Motor neuron (in vitro differentiated cells): ENCODE measurements at places on chromosomes 5 and 9. TPM values are rescaled to one million over a fixed set of nuclear protein-coding genes. Genes with fewer than 3 reads are reported as not detected.
A peak's percentile ranks its signal among the peaks of the same experiment; 100 is the strongest.

Gene ABLIM3
- 1.0 and 1.4 TPM in 2 replicates for total RNA-seq

GRCh38 chr9:110266795-110267194, 10.5 kb upstream of the TXN start:
- no peak for ATAC-seq

Gene FBP1
- total RNA-seq = not detected in 2 replicates

Gene PCDHB11
- total RNA-seq = 0.49 and 1.9 TPM in 2 replicates

DNA sequence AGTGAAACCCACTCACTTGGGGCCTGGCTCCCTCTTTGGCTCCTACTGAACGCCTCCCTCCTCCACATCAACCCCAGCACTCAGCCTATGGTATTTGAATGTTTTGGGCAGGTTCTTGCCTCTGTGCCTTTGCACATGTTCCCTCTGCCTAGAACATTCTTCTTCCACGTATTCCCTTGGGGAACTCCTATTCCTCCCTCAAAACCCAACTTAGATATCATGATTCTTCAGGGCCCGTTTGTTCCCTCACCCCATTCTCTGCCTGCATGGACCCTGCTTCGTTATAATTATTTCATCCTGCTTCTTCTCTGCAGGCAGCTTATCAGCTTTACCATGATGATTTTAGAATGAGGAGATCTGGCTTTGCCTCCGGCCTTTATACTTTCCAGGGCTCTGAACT, 215.0 kb upstream of the IER5L start:
- no peak for ATAC-seq

- ATAC-seq = peak; percentile 32
Measured at GRCh38 chr9:99819123-99819855, 2.4 kb upstream of the NR4A3 start.

Gene MARCOL
- 0.49 TPM in 1 of 2 replicates, not detected in the other for total RNA-seq

DNA sequence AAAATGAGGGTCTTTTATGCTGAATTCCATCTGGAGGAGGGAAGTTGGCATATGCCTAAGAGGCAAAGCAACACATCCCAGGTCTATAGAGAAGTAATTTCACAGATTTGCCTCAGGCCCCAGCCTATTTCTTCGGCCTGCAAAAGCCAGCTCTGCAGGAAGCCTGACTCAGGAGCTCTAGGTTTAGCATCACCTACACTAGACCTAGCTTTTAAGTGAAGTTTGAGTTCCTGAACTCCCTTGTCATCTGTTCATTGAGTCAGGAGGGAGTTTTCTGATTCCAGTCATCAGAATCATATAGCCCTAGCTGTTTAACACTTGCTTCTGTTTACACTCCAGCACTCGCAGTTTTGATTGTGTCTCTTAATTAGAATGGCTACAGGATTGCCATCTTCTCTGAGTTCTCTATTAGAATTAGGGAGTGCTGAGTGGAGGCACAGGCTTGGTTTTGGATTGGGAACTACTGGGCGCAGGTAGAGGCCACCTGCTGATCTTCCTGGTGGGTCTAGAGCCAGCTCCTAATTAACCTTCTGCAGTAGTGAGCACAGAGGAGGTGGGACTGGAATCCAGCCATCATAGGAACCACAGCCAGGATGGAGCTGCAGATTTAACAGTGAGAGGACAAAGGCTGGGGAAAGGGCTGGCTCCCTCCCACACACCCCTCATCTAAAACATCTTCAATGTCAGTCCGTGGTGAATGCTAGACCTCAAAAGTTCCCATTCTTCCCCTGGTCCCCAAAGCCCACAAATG, 179.5 kb downstream of the TRIO start:
- ATAC-seq = no peak

- no peak for ATAC-seq
Measured at GRCh38 chr5:11791792-11792191, 112.5 kb downstream of the CTNND2 start.

DNA sequence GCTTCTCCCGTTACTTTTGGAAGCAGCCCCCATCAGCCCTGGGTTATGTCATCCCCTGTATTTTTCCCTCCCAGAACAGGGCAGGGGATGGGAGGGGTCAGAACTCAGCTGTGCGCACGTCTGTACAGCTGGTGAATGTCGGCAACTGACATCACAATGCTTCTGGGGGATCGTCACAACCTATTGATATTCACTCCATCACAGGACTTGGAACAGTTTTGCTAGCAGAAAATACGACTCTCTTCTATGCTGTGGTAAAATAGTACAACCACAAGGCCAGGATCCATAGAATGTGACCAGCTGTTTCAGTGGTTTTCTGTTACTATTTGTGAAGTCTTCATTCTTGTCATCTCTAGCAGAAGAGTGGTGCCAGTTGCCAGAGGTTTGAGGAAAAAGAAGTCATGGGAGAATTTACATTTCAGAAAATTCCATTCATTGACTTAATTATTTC, 77.1 kb upstream of the KLF4 start:
- ATAC-seq = peak; percentile 97

- ATAC-seq = no peak
Measured at GRCh38 chr9:123789554-123790292, 140.2 kb downstream of the DENND1A start.

GRCh38 chr5:180340856-180341255, 12.3 kb downstream of the GFPT2 start:
- no peak for ATAC-seq

GRCh38 chr5:16502866-16503265, 37.3 kb upstream of the ZNF622 start:
- ATAC-seq = no peak

Gene NRARP
- 20.5 and 22.4 TPM in 2 replicates for total RNA-seq

DNA sequence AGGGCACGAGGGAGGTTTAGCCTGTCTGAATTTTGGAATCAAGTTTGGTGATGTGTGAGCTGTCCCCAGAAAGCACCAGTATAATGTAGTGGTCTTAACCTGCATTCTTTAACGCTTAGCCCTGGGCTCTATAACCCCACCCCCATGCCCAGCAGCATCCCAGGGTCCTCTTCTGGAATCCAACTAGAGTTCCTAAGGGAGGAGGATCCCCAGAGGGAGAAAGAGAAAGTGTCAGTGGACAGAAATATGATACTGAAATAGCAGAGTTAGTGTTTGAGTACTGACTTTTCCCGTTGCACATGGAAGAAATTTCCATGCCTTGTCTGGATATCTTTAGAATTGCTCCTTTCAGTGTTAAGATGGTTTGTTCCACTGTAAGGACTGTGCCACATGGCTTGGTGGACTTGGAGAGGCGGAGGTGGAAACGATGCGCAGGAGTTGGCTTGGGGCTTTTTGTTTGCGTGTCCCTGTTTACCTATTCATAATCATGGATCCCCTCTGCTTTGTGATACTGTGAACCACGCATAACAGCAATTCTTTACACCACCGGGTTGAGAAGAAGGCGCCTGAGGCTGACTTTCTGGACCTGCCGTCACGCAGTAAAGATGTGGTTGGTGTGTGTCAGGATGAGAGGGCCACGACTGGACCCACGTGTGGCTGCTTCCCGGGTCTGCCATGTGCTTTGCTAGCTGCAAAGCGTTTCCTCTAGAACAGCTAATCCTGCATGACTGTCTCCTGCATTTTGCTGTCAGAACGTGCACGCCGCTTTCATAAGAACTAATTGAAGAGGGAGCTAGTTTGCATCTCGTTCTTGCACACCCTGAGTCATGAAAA, 142.3 kb downstream of the SMARCA2 start:
- peak; percentile 82 for ATAC-seq

- no peak for ATAC-seq
Measured at GRCh38 chr5:154110107-154110453, 71.3 kb downstream of the MFAP3 start.

DNA sequence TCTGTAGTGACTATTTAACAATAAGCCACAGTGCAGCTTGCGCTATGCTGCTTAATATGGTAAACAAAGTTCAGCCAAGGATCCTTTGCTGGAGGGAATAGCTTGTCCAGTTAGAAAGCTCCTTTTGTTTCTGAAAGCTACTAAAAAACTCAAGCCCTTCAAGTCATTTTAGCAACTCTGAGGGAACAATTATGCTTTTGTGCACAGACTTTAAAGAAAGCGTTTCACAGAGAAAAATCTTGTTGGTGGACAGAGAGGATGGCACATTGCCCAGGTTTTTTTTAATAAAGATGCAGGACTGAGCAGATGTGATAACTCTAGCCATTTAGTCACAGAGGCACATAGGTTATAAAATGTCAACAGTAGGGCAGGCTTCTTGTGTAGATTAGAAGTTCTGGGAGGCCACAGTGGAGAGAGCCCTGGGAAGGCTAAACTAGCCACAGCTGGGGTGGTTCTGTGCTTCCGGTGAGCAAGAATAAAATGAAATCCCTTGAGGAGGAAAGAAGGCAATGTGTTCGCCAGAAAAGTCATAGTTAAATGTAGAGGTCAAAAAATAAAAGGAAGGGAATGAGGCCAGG, 63.4 kb downstream of the ALDH7A1 start:
- ATAC-seq = no peak

DNA sequence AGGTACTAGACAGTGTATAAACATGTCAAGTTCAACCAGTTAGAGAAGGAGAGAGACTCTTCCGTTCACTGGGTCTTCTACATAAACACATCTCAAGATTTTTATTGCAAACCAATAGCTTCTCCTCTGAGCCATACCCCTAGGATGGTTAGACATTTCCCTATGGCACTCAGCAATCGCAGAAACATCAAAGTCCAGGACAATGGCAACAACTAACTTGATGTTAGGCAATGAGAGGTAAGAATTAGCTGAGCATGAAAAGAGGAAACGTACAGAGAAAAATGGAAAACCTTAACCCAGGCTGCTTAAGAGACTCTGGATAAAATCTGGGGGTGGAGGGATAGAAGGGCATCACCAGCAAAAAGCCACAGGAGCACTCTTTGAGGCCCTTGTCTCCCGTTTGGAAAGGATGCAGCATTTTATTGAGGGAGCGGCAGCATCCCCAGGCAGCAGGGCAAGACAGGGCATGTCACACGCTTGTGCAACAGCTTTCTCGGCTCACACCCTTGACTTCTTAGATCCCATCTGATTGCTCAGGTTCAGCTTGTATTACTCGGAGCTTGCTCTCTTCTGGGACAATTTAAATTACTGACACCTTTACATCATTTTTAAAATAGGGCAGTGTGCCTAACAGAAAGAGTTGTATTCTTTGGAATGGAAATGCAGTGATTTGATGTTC, 8.6 kb upstream of the PSAT1 start:
- no peak for ATAC-seq

DNA sequence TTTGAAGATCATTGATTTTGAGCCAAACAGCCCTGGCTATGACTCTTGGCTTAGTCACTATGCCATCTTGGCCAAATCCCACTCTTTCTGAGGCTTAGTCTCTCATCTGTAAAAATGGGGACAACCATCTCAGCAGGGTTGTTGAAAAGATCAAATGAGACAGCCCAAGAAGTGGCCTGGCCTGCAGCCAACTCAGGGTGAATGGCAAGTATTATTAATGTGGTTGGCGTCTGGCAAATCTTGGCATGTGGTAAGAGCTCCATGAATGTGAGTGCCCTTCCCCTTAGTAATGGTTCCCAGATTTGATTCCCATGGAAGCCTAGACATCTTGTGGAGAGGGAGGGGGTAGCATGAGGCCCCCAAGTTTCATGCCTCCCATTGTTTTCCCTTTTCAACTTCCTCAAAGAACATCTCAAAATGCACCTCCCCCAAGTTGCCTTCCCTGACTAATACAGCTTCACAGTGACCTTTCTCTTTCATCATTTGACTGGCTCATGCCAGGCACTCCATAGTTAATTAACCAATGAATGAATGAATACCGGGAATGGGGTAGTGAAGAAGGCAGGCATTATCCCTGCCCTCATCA, 11.8 kb upstream of the TGFBI start:
- no peak for ATAC-seq

Gene PCDHA1
- total RNA-seq = 0.25 TPM in 1 of 2 replicates, not detected in the other

- ATAC-seq = peak; percentile 94
Measured at GRCh38 chr9:129258124-129258822, 80.2 kb upstream of the IER5L start.

- no peak for ATAC-seq
Measured at GRCh38 chr9:128494108-128494745, 10.3 kb upstream of the GLE1 start.

DNA sequence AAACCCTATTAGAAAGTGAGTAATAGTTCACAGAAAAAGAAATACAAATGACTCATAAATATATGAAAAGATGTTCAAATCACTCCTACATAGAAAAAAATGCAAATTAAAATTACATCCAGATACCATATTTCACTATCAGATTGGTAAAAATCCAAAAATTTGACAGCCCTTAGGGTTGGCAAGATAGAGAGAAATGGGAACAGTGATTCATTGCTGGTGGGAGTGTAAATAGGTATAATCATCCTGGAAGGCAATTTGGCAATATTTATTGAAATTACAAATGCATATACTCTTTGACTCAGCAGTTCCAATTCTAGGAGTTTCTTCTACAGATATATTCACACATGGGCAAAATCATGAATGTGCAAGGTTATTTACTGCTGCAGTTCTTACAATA, 273.5 kb downstream of the NR2F1-AS1 start:
- ATAC-seq = no peak

Gene SMIM32
- total RNA-seq = 0.26 and 0.46 TPM in 2 replicates

DNA sequence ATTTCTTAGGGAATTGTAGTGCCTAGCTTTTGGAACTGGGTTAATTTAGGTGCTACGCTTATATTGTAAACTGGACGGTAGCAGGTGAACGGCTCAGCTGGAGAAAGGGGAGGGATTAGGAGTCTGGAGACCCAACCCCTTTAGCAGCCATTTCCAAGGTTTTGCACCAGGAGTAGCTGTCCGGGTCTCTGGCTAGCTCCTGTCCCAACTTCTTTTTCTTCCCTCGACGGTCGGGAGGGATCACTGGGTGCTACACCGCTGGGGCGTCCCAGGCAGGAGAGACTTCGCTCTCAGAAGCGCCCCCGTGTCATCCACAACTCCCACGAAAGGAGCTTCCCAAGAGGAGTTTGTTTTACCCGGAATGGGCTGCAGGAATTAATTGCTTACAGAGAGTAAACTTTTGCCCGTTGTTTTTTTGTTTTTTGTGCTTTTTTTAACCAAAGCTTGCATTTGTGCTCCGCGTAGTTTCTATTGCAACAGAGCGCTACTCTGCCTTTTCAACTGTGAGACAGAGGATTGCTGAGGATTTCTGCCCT, 1640.9 kb upstream of the C9orf72 start:
- ATAC-seq = peak; percentile 62

GRCh38 chr9:68998812-68999211, 15.1 kb downstream of the PRKACG start:
- no peak for ATAC-seq

GRCh38 chr9:83061036-83061435, 1.9 kb downstream of the RASEF start:
- ATAC-seq = no peak
